Esophagus mucosa (tissue), 1 donor: ENCODE measurements at places on chromosomes 1 and 21. TPM values are rescaled to one million over a fixed set of nuclear protein-coding genes. Genes with fewer than 3 reads are reported as not detected.

DNA sequence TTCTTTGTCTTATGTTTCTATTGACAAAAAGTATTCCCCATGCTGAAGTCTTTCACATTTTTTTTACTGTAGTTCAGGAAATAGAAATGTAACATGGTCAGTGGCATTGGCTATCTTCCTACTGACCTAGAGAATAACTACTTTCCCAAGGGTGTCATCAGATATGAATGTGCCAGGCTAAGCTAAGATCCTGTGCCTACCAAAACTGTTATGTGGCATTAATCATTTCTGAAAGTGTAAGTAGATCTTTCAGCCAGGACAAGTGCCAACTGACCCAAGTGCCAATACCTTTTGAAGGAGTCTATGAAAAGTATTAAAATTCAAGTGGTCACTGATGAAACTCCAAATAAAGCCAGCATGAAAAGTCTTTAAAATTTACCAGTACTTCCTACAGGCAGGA is 165.3 kb downstream of the TNFSF18 start:
- no peak for ATAC-seq

GRCh38 chr1:107782217-107782845 is 182.6 kb downstream of the VAV3 start:
- peak; percentile 58 for ATAC-seq

DNA sequence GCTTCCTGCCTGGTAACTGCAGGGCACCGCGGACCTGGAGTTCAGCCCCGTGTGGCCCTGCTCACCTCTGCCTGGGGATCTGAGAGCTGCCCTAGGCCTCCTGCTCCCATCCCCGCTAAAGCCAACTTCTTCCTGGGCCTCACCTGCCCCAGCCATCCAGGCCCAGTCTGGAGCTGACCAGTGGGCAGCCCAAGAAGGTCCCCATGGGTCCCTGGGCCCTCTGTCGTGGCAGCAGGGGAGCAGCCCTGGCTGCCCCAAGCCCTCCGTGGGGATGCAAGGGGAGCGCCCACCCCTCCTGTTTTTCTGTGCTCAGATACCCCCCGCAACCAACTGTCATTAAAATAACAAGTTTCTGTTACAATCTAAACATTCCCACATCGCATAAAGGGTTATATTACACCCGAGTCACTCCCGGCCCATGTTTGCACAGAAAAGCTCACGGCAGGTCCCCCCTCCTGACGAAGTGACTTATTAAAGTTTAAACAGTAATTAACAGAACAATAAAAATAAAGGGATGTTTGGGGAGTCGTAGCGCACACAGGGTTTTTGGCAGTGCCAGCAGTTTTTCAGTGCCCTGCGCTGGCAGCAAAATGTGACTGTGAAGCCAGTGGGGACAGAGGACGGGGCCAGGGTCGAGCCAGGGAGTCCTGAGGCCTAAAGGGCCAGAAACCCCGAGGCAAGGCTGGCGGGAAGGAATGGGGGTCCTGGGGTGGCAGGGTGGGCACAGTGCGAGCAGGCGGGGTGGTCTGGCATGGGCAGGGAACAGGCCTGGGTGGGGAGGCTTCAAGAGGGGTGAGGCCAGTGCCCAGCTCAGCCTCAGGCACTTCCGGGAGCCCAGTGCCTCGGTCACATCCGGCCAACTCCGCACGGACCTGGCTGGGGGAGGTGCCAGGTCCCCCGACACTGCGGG is 121.5 kb downstream of the CASZ1 start:
- peak; percentile 2 for ATAC-seq

The SERTAD4 gene
- total RNA-seq, result 8.7 TPM

DNA sequence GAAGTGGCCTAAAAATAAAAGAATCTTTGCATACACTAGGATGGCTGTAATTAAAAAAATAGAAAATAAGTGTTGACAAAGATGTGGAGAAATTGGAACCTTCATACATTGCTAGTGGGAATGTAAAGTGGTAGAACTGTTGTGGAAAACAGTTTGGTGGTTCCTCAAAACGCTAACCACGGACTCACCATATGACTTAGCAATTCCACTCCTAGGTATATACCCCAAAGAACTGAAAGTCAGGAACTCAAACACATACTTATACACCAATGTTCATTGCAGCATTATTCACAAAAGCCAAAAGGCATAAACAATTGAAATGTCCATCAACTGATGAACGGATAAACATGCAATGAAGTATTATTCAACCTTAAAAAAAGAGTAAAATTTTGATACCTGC is 10.8 kb upstream of the HMGCL start:
- no peak for ATAC-seq

The NBPF6 gene
- not detected for total RNA-seq

DNA sequence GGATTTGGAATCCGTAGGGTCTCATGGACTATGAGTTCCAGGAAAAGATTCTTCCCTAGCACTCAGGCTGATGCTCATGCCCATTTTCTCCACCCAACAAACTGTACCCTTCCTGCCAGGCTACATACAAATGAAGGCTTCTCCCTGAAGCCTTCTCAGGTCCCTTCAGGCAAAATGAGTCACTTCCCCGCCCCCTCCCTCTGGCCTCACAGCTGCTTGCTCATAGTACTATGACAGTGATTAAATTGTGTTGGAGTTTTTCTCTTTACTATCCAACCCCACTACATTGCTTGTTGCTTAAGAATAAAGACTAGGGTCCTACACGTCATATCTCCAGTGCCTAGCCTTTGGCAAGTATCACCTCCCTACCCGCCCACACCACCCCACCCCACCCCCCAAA is 207.6 kb upstream of the NFIA start:
- no peak for ATAC-seq

DNA sequence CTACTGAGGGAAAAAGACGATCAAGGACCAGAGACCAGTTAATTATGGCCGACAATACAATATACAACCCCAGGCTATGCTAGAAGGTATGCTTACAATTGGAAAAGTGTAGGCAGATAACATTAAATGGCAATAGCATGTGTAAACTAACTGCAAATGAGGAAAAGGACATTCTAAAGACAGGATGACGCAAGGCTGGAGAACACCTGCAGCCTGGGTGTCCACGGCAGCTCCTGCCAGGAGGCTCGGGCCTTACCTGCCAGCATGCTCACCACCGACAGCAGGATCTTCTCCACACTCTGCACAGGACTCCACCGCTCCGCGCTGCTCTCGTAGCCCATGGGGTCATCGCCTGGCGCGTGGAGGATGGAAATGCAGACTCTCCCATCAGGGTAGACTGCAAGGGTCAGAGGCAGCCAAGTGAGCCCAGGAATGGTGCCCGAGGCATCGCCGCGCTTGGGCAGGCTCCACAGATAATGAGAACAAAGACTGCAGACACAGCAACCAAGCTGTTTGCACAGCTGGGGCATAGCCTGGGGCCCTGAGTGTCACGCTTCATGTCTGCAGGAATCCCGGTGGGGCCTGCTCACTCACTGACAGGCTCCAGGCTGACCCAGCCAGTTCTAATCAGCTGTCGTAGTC is 28.2 kb downstream of the UBE2G2 start:
- ATAC-seq, result peak; percentile 70

DNA sequence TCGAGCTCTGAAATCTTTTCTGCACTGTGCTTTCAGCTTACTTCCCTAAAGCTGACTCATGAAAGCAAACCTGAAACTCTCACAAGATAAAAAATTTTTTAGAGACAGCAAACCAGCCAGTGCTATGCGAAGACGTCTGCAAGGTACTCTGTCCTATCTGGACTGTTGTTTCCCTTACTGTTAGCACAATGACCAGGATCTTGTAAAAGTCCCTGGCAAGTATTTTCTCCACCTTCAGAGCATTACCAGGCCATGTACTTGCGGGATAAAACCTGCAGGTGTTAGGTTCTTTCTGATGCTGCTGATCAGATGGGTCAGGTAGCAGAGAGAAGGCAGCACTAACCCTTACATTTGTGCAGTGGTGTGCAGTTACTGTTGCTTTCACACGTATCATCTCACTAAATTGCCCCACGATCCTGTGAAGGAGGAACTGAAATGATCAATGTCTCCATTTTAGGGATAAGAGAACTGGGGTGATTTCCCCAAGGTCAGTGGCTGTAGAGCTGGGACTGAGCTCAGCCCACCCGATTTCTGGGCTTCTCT is 56.6 kb downstream of the PLXNA2 start:
- no peak for ATAC-seq

The OR2M3 gene
- total RNA-seq, result not detected

GRCh38 chr1:70809069-70809468 is 238.5 kb downstream of the PTGER3 start:
- ATAC-seq, result no peak

The AIM2 gene
- 0.52 TPM for total RNA-seq

- ATAC-seq, result no peak
Observed at GRCh38 chr1:209743145-209743482, 12.7 kb upstream of the TRAF3IP3 start.

The RSPH1 gene
- total RNA-seq, result 0.24 TPM

DNA sequence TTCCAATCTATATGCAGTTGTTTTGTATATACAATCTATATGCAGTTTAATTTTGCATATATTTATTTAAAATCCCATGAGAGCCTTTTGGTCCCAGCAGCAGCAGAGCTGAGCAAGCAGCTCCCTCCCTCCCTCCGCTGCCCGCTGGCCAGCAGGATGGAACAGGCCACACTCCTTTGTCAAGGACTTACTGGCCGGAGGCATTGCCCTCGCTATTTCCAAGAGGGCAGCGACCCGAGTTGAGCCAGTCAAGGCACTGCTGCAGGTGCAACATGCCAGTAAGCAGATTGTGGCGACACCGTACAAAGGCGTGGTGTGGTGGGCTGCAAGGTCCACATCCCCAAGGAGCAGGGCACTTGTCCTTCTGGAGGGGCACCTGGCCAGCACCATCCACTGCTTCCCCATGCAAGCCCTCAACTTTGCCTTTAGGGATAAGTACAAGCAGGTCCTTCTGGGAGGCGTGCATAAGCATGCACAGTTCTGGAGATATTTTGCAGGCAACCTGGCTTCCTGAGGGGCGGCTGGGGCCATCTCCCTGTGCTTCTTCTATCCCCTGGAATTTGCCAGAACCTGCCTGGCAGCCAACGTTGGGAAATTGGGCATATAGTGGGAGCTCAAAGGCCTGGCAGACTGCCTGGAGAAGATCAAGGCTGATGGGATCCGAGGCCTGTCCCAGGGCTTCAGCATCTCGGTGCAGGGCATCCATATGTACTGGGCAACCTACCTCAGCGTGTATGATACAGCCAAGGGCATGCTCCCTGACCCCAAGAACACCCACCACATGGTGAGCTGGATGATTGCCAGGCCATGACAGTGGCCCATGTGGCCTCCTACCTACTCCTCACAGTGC is 92.2 kb downstream of the OSBPL9 start:
- no peak for ATAC-seq

DNA sequence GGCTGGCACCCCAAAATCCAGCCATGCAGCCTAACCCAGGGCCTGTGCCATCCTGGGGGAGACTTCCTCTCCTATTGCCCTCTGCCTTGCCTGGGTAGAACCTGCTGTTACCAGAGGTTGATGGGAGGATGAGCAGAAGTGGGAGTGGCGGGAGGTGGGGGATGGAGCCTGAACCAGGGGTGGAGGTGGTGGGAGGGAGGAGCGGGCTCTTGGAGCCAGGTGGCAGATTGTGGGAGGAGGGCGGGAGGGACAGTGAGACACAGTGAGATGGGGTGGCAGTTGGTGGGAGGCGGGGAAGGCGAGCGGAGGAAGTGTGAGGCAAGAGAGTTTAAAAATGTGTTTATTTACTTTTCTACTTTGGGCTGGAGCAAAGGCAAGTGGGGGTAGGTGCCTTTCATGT is 87.3 kb downstream of the KCNJ6 start:
- no peak for ATAC-seq

- ATAC-seq, result no peak
Observed at GRCh38 chr1:30981172-30981571, 72.6 kb upstream of the SDC3 start.

DNA sequence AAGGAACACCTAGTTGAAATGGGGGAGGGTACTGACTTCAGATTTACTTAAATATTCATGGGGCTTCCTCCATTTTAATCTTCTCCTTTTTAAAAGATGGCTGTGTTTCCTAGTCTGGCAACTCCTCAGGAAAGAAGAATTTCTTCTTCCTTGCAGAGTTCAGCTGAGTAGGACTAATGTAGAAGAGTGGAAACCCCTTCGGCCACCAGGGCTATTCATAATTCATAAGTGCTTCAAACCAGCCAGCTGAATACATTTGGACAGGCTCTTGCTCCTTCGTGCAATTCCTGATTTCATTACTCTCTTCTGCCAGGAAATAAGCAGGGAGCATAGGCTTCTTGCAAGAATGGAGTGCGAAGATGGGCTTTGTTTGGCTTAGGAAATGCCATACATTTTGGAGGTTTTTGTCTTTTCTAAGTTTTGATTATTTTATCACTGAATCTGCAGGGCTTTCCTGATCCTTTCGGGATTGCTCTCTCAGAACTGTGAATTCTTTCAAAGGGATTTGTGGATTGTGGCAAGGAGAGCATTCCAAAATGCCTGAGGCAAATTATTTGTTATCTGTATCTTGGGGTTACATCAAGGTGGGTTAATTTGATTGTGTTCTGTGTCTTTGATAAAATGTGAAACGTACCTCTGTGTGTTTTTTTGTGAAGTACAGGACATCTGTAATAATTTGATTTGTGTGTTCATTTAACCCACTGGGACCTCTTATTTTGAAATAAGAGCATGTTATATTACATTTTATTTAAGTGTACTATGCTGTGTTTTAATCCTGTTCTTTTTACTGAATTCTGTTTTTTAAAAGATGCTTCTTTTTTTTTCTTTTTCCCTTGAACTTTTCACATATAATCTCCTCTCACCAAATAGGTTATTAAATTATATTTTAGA is 179.4 kb upstream of the SGIP1 start:
- no peak for ATAC-seq

DNA sequence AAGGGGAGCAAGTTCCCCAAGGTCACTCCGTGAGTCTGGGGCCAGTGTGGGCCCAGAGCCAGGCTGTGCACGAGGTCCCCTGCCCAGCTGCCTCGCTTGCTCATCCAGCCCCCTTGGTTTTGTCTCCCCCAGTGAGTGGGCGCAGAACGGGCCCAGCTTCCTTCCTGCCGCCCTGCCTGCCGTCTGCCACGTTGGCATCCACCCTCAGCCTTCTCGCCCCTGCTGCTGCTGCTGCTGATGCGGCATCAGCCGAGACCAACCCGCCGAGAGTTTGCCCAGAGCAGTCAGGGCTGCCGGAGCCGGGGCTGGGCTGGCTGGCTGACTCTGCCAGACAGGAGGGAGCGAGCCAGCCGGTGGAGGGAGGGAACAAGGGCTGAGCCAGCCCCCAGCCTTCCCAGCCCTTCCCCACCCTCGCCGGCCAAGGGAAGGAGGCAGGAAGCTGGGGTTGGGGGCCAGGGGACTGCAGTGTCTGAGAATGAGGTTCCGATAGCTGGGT is 31.4 kb upstream of the WASF2 start:
- ATAC-seq, result no peak

- ATAC-seq, result peak; percentile 56
Observed at GRCh38 chr1:227318853-227319607, 738 bp upstream of the CDC42BPA start.

The CYP4B1 gene
- total RNA-seq, result 13.5 TPM

DNA sequence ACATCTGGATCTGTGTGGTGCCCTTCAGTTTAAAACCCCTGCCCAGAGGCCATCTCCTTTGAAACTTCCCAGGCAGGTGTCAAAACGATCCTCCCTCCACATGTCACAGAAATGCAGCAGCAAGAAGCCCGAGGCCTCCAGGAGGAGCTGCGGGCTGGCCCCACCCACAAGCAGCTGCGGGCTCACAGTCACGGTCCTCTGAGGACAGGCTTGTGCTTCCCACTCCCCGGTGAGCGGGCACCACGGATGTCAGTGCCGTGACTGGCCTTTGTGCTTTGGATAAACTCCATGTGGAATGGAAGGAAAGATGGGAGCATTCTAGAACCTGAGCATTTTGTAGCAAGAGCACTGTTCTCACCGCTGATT is 65.8 kb downstream of the SIK1 start:
- ATAC-seq, result no peak

The NTNG1 gene
- 0.48 TPM for total RNA-seq

GRCh38 chr1:221991221-221991620 is 249.3 kb upstream of the DUSP10 start:
- ATAC-seq, result peak; percentile 44

The TNFRSF18 gene
- total RNA-seq, result 16.3 TPM
